ENCODE measurements at places on chromosomes 12 and 14.

- DNase-seq: peak; percentile 21
Measured at GRCh38 chr12:27123642-27124041, 41.3 kb upstream of the C12orf71 start.

GRCh38 chr12:10142976-10143589, 13.1 kb upstream of the CLEC7A start:
- DNase-seq: no peak

GRCh38 chr12:119178544-119179334, at the start of gene HSPB8:
Gene HSPB8 (plus strand): TSS chr12:119178931. CDS start chr12:119179313, 382 bp downstream.
- DNase-seq: peak; percentile 2

DNA sequence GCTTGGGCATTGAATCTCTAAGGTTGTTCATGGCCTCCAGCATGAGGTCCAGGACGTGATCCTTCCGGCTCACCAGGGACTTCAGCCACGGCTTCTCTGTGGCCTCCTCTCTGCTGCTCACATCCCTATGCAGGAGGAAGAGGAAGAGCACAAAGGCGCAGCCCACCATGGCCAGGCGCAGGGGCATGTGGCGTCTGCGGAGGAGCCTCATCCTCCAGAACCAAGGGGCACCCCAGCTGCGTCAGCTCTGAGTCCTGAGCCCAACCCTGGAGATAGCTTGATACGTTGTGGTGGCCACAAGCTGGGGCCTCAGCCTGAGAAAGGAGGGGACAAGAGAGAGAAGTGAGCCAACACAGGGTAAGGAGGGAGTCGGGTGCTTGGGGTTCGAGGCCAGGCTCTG, 11.6 kb downstream of the GALNT6 start:
- no peak for DNase-seq

GRCh38 chr14:98564541-98564940, 707.5 kb downstream of the BCL11B start:
- peak; percentile 42 for DNase-seq

GRCh38 chr14:95553141-95553540, 18.3 kb downstream of the GLRX5 start:
- DNase-seq: no peak

DNA sequence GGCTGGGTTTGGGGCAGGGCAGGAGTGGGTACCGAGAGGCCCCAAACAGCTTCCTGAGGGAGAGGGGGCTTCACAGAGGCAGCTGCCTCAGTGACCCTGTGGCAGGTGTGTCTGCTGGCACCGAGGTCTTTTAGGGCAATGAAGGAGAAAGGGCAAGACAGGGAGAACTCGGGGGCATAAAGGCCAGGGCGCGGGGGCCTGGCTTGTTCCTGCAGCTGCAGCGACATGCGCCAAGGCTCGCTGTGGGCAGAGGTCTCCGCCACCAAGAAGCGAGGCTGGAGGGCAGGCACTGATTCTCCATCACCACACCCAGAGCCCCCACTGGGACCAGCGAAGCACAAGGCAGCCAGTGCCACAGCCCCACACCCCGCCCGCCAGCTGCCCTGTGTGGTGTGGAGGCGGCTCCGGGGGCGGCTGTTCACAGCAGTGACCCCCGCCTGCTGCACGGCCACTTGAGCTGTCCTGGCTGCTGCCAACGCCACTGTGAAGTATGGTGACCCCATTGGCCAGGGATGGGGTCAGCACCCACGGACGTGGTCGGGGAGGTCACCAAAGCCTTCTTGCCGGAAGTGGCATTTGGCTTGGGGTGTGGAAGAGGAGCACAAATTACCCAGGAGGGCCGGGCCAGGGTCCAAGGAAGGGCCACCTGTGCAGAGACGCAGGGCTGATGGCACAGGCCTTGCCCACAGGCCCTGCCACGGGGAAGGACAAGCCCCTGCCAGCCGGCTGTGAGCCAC, 16.4 kb downstream of the BAG5 start:
- DNase-seq: no peak

GRCh38 chr12:93440043-93440835, 1.5 kb downstream of the UBE2N start:
- DNase-seq: peak; percentile 46

GRCh38 chr14:51650716-51651387, 858 bp upstream of the FRMD6 start:
- no peak for DNase-seq

DNA sequence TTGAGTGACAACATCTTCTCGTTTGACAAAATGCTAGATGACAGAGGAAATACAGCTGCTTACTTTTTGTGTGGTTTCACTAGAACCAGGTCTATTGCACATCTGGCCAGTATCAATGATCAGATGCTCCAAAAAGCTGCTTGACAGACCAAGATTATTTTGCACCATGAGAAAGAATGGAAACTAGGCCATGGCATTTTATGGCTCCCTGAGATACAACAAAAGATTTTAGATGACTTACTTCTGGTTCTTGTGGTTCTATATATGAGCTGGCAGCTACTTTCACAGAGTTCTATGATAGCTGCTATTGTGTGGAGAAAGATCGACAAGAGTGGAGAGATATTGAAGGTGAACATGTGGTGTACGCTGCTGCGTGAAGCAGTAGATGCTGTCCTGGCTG, 25.9 kb upstream of the PPFIBP1 start:
- no peak for DNase-seq

DNA sequence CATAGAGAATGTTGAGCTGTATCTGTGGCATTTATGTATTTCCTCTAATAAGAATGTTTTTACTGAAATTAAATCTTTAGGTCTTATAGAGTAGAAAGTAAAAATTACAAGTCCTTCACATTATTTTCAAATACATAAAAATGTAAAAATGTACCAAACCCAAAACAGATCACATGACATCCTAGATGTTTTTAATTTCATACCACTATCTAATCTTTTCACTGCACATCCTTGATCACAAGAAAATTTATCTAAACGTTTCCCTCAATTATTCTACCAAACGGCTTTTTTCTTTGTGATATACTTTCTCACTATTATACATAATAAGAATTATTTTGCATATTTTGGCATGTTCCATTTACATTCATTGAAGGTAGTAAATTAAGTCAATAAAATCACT, 18.3 kb downstream of the SGPP1 start:
- no peak for DNase-seq

DNA sequence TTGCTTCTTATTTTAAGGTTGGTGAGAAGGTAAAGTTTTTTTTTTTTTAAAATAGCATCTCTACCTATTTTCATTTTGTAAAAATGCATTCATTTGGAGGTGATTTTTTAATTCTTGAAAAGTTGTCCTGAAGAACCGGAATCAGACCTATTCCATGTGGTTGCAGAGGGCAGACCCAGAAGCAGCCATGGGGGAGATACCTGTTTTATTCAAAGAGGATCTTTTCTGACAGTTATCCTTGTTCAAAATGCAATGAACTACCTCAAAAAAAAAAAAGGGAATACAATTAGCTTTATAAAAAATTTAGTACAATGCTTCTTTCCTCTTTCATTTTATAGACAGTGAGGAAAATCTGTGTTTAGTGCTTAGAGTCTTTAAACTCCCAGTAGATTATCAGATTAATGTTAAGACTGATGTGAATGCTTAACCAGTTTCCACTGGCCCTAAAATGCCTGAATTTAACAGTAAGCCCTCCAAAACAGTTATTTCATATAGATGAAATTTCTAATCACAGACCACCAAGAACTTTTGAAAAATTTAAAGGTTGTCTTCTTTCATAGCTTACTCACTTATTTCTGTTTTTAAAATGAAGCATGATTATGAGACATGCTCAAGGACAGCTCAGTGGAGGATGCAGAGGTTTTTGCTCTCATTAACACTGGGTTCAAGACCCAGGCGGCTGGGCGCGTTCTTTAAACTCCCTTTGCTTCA, 8.6 kb upstream of the NEMF start:
- DNase-seq: no peak

DNA sequence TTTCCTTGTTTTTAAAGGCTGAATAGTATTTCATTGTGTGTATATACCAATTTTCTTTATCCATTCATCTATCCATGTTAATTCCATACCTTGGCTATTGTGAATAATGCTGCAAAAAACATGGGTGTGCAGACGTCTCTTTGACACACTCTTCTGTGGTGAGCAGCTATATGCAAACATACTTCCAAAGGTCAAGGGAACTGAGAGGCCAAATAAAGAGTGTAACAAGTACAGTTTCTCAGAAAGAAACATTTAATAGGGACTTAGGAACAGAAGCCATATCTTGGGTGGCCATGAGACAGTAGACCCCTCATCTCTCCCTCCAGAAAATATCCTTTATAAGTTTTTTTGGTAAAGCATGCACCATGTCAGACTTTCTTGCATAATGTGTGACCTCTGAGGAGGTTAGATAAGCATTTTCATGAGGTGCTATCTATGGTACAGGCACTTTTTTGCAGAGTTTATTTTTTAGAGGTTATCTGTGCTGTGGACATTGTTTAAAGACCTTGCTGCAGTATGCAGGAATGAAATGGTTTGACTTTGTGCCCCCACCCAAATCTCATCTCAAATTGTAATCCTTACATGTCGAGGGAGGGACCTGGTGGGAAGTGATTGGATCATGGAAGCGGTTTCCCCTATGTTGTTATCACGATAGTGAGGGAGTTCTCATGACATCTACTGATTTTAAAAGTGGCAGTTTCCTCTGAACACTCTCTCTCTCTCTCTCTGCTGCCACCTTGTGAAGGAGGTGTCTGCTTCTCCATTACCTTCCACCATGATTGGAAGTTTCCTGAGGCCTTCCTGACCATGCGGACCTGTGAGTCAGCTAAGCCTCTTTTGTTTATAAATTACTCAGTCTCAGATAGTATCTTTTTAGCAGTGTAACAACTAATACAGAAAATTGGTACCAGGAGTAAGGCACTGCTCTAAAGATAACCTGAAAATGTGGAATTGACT, 1202.3 kb downstream of the GALC start:
- DNase-seq: peak; percentile 16

DNA sequence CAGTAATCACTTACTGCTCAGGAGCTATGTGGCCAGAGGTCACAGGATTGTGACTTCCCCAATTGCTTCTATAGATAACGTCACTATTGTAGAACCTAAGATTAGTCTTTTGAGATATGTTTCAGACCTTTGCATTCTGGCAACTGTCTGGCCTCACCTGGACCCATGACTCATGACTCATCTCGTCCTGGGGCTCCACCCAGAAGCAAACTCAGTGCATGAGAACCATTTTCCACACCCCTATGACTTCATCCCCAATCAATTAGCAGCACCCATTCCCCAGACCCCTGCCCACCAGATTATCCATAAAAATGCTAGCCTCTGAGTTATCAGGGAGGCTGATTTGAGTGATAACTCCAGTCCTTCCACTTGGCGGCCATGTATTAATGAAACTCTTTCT, 186.9 kb downstream of the EMP1 start:
- DNase-seq: peak; percentile 74

GRCh38 chr14:44418856-44419255, 88.2 kb downstream of the FSCB start:
- DNase-seq: no peak

All from mammary epithelial cell (primary cell).